ENCODE measurements at places on chromosomes 16 and 17.

GRCh38 chr17:28857905-28858800, 3.3 kb downstream of the ERAL1 start:
- no peak for DNase-seq

GRCh38 chr16:87415441-87415840, 23.3 kb downstream of the MAP1LC3B start:
- DNase-seq, result no peak

- DNase-seq, result no peak
These were observed 134.9 kb downstream of the MSI2 start for GRCh38 chr17:57391076-57391825.

- DNase-seq, result no peak
These were observed 13.8 kb downstream of the CLUAP1 start for GRCh38 chr16:3514621-3515020.

- DNase-seq, result no peak
These were observed 5.5 kb downstream of the FLOT2 start for GRCh38 chr17:28892024-28892423.

DNA sequence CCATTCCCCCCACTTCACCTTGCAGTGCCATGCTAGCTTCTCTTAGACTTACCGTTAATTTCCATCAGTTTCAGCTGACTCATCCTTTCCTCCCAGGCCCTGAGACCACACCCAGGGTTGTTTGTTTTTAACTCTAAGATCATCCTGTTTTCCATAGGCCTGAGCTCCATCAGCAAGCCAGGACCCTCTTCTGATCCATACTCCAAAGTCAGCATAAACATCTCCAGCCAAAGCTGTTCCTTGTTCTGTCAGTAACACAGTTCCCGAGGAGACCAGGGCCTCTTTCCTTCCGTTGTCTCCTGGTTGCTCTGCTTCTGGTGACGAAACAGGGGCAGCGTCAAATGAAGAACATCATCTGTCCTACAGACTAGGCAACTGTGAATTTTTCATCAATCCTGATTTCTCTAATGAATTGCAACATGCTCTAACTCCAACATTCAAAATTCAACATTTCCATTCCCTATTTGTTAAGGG, 83.8 kb upstream of the HNF1B start:
- DNase-seq, result no peak

- no peak for DNase-seq
These were observed 5.9 kb upstream of the SDK2 start for GRCh38 chr17:73650140-73650539.

DNA sequence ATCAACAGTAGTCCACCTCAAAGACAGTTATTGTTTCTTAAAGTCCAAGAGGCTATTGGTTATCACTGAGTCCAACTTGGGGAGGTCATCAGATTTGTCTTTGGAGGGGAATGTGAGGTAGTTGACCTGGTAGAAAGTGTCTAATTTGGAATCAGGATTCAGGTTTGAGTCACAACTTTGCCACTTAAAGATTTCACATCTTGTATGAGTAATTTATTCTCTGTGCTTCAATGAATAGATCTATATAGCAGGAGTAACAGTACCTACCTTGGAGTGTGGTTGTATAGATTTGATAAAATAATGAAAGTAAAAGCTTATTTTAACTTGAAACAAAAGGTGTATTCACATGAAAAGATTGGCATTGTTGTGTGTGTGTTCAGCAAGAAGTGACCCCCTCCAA, 119.3 kb upstream of the TBX2 start:
- DNase-seq, result no peak

DNA sequence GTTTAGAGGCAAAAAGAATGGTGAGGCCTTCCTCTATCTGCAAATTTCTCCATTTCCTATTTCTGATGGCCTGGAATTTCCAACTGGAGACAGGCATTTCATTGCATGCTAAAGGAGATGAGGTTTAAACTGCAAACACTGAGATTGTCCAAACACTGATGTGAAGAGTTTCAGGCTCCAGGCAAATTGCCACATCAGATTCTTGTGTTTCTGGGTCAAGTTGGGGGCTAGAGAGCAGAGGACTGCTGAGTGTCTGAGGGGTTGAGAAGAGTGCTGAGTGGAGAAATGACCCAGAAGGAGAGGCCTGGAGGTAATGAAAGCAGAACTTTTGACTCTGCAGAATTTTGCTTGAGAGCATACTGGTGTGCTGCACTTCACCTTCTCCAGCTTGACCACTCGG, 216.7 kb upstream of the MPHOSPH6 start:
- no peak for DNase-seq

GRCh38 chr17:76529224-76530094, 8.1 kb downstream of the CYGB start:
- DNase-seq, result no peak

GRCh38 chr17:31495022-31495885, 103.8 kb downstream of the RAB11FIP4 start:
- DNase-seq, result no peak

- no peak for DNase-seq
These were observed 15.8 kb downstream of the SLX4 start for GRCh38 chr16:3595521-3596021.

DNA sequence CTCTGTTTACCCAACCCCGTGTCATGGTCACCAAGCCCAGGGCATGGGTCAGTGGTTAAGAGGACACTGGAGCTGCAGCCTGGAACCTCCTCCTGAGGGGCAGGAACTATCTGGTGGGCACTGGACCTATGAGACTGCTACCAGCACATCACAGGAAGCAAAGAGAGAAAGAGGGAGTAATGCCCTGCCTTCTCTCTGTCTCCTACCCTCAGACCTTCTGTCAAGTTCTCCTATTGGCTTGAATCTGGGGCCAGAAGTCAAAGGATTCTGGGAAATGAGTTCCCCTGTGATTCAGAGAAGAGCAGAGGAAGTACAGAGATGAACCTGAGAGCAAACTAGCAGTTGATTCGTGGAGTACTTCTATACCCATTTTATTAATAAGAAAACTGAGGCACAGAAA, 123.0 kb upstream of the GNAO1 start:
- DNase-seq, result no peak

Data from activated CD4-positive, alpha-beta T cell treated with anti-CD3 and anti-CD28 coated beads, Interleukin-2, amount 50 U/mL, for 24 hours (primary cell).